ENCODE measurements at places on chromosomes 2 and 18.

DNA sequence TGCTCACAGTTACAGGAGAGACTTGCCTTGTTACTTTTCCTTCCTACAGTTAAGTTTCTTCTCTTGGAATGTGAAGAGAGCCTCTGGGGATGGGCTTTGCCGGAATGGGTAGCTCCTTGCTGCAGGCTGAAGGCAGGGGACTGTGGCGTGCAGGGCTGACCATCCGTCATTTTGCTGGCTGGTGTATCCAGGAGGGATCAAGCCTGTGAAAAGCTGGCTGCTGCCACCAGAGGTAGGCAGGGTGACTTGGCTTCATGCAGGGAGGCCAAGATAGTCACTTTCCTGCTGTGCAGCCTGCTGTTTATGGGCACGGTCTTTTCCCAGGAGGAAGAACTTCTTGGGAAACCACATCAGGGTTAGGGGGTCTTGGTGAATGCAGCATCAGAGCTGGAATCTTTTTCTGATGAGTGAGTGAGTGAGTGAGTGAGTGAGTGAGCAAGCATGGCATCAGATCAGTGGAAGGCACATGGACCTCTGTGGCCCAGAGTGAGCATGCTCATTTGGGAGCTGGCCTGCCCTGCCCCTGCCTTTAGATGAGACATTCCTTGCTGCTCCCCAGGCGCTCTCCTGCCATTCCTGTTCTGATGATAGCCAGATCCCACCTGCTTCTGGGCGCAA, 33.0 kb downstream of the FHOD3 start:
- DNase-seq, result no peak

DNA sequence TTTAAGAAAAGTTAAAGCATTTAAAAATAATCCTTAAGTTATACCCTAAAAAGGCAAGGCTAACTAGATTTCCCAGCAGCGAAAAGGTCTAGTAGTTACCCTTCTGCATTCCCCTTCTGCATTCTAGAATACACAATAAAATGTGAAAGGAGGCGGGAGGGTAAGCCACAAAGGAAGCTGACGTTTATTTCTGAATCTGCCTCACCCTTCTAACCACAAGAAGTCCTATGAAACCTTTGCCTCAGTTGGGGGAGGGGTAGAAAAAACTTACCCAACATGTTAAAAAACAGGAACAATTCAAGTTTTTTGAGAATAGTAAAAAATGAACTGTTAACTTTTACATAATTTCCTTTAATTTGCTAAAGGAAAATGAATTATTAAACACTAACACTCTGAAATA, 11.3 kb downstream of the STK17B start:
- peak; percentile 41 for DNase-seq

GRCh38 chr2:138771534-138771933, 8.7 kb downstream of the NXPH2 start:
- no peak for DNase-seq

DNA sequence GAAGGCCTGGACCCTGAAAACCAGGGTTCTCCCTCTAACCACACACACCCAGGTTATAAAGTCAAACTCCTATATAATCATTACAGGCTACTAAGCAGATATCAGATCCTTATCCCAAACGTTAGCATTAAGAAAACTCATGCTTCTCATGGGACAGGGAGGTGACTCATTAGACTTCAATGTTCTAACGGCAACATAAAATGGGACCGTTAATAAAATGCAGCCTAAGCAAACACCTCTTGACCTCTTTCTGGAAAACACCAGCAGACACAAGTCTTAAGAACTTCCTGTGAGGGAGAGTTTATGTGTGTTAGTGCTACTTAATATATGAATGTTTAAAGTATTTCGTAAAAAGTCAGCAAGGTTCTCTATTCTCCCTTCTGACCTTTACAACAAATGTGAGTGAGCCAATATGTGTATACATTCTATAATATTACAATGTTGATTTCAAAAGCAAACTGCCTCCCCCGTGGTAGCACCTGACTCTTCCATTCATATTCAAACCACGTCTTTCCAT, 31.7 kb downstream of the LPIN2 start:
- DNase-seq, result no peak

GRCh38 chr2:113762377-113763118, 6.1 kb upstream of the SLC35F5 start:
- no peak for DNase-seq

- no peak for DNase-seq
These were observed 33.1 kb downstream of the METTL4 start for GRCh38 chr18:2538236-2538635.

DNA sequence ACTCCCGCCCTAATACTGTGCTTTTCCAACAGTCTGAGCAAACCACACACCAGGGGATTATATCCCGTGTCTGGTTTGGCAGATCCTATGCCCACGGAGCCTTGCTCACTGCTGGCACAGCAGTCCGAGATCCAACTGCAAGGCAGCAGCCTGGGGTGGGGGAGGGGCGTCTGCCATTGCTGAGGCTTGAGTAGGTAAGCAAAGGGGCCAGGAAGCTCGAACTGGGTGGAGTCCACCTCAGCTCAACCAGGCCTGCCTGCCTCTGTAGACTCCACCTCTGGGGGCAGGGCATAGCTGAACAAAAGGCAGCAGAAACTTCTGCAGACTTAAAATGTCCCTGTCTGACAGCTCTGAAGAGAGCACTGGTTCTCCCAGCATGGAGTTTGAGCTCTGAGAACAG, 44.2 kb downstream of the LNPK start:
- no peak for DNase-seq

DNA sequence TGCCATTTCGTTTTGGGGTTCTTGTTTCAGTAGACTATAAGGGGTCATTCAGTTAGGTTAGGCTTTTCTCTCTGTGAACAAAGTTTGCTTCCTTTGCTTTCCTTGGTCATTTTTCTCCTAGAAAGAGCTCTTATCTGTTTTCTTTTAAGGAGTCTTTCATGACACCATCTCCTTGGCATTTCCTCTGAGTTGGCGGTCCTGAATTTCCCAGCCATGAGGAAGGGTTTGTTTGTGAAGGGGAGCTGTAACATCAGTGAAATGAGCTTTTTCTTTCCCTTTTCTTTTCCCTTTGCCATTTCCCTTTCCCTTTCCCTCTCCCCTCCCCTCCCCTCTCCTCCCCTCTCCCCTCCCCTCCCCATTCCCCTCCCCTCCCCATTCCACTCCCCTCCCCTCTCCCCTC, 61.7 kb downstream of the MAP4K4 start:
- DNase-seq, result no peak

- no peak for DNase-seq
These were observed 16.1 kb downstream of the CEBPZ start for GRCh38 chr2:37215250-37215649.

DNA sequence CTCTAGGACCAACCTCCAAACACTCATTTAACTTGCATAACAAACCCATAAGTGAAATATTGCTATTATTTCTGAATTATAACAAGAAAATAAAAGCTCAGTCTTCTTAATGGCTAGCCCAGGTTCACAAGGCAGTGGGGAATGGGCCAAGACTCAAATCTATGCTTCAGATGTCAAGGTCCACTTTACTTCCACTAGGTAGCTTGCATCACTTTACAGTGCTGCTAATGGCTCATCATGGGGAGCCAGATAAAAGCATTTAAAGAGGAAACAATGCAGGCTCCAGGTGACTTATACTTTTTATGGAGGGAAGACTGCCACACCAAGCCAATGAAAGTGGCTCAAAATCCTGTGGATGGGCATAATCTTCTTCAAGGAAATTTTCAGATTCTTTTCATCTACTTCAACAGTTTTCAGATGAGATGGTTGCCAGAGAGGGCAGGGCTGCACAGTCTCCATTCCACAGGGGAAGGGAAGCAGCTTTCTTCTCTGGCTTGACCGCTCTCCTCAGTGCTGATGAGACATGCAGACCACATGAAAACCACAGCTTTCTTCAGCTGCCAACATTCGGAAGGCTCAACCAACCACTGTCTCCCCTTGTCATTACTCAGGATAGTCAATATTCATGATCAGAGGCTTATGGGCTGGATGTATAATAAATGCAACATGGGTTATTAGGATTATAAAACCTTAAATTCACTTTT, 361.9 kb upstream of the MEX3C start:
- DNase-seq, result no peak

DNA sequence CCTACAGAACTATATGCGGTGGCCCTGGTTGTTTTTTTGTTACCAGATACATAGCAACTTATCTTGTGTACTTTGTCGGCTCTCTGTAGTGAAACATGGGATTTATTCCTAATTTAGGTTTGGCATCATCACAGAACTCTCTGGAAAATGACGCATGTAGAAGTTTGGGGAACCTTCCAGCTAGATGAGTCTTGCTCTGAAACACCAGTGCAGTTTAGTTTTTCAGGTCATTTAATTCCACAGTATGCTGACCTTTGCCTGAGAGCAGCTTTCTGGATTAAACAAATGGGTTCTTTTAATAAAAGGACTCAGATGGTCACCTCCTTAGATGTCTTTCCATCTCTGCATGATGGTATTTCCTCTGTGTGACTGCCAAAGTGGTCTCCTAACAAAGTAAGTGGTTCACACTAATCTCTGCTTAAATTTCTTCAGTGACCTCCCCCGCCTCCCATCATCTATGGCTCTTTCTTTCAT, 39.9 kb downstream of the MYO3B start:
- no peak for DNase-seq

- DNase-seq, result no peak
These were observed 124.9 kb downstream of the GALNT14 start for GRCh38 chr2:31013301-31013700.

GRCh38 chr2:64708829-64709228, 55.1 kb upstream of the SERTAD2 start:
- DNase-seq, result no peak

- DNase-seq, result no peak
These were observed 141.1 kb downstream of the SOCS6 start for GRCh38 chr18:70429847-70430500.

DNA sequence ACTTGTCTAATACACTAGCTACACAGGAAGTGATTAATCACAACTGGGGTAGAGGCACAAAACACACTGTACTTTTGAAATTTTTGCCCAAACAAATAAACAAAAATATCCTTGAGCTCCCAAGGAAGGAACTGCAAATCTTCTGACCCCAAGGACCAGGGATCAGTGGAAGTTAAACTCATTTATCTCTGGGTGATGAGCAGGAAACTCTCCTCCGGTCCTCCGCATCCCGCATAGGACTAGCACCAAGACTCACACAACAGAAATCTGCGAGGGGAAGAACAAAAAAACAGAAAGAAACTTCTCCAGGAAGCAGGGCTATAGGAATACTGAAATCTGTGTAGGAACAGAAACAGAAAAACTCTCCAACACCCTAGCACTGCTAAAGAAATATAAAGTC, 650.3 kb downstream of the DCDC2C start:
- no peak for DNase-seq

DNA sequence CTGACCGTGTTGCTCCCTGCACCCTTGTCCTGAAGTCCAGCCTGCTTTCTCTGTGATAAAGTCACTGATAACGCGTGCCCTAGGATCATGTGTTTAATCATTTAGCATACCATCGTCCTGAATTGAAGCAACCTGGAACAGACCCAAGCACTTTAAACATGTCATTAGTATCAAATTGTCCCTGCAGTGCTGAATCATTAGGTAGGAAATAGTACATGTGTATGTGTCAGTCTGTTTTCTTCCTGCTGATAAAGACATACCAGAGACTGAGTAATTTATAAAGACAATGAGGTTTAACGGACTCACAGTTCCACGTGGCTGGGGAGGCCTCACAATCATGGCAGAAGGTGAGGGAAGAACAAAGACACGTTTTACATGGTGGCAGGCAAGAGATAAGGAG, 2.8 kb downstream of the ASB18 start:
- no peak for DNase-seq

DNA sequence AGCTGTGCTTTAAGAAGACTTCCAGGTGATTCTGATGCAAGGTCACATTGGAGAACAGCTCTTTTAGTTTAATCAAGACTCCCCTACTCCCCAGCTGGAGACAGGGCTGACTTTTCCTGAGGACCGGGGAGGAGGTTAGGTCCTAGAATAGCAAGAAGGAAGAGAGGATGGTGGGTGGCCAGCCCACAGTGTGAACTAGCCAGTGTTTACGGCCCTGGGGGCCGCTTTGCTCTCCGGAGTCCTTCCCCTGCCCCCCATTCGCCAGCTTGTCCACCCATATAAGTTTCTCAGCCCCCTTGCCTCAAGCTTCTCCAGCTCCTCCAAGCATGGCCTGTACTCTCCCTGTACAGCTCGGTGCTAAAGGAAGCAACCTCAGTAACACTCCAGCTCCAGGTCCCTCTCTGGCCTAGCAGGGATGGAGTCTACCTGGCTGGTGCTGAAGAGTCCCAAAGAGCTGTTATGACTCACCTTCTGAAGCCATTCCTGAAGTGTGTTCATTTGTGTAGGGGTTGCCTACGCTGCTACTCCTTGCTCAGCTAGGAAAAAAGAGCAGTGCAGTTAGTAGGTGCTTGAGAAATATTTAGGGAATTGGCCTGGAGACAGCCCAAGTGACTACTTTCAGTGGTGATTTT, 7.9 kb downstream of the INPP4A start:
- DNase-seq, result no peak

DNA sequence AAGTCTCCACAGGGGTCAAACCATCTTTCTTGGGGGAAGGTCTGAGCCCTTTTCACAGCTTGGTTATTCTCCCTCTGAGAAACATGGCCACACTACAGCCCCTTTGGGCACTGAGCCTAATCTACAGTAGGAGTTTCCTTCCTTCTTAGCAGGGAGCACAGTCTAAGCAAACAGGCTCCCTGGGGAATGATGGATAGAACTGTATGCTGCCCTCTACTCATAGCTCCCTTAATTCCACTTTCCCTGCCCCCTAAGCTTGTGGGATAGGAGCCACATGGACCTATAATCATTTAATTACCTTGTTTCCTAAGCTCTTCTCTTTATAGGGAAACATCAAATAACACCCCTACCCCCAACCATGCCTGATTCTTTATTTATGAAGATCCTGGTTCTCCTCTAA, 442.1 kb upstream of the MEX3C start:
- no peak for DNase-seq

GRCh38 chr2:18124116-18124835, 245.8 kb downstream of the KCNS3 start:
- no peak for DNase-seq

GRCh38 chr2:218317303-218317630, 25.0 kb upstream of the TMBIM1 start:
- no peak for DNase-seq

- no peak for DNase-seq
These were observed 590 bp downstream of the IFIH1 start for GRCh38 chr2:162317861-162318327.

GRCh38 chr2:128692895-128693742, 374.5 kb upstream of the HS6ST1 start:
- no peak for DNase-seq

- DNase-seq, result no peak
These were observed 152.8 kb downstream of the TMEM18 start for GRCh38 chr2:524442-524841.

GRCh38 chr2:106178716-106179115, 15.4 kb downstream of the UXS1 start:
- no peak for DNase-seq

DNA sequence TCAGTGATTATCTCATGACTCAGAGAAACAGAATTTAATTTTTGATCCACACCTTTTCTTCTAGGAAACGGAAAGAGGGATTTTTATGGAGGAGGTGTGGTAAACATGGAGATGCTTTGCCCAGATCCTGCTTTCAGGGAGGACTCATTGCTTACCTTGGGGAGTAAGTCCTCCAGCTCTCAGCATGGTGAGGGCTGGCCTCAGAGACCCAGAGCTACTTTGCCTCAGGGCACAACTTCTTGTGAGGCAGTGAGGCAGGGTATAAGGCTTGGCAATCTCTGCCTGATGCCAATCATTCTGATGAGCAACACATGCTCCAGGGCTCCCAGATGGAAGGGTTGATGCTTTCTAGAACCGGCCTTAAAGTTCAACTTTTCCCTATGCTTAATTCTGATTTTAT, 189.9 kb upstream of the DCC start:
- no peak for DNase-seq

All from stimulated activated CD4-positive, alpha-beta T cell treated with anti-CD3 and anti-CD28 coated beads, TNF-alpha, amount 100 ng/mL, for 4 hours (primary cell).